WERI-Rb-1 (cell line): ENCODE measurements at places on chromosomes 12 and 14.

GRCh38 chr12:108571609-108572165 lies 9.3 kb downstream of the ISCU start:
- no peak for DNase-seq

DNA sequence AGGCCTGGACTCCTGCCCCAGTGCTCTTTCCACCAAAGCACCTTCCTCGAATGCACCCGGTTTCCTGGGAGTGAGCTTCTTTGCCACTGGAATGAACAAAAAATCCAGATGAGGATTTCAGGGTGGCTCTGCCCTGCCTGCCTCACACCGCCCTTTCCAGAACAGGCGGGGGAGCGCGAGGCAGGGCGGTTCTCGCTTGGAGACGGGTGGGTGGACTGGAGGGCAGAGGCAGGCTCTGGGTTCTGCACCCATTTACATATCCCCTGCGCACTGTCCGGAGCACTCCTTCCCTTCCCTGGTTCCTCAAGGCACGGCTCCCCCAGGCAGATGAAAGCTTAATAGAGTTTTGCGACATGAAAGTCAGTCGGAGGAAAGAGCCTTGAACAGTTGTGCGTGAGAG lies 69.7 kb upstream of the DLK1 start:
- DNase-seq = no peak

- DNase-seq = no peak
These were observed 67.4 kb downstream of the PPP2R5E start for GRCh38 chr14:63475761-63476160.

GRCh38 chr12:84355561-84355960 lies 557.0 kb downstream of the SLC6A15 start:
- DNase-seq = no peak

- no peak for DNase-seq
These were observed 125.5 kb upstream of the NUDT4 start for GRCh38 chr12:93252221-93252620.

DNA sequence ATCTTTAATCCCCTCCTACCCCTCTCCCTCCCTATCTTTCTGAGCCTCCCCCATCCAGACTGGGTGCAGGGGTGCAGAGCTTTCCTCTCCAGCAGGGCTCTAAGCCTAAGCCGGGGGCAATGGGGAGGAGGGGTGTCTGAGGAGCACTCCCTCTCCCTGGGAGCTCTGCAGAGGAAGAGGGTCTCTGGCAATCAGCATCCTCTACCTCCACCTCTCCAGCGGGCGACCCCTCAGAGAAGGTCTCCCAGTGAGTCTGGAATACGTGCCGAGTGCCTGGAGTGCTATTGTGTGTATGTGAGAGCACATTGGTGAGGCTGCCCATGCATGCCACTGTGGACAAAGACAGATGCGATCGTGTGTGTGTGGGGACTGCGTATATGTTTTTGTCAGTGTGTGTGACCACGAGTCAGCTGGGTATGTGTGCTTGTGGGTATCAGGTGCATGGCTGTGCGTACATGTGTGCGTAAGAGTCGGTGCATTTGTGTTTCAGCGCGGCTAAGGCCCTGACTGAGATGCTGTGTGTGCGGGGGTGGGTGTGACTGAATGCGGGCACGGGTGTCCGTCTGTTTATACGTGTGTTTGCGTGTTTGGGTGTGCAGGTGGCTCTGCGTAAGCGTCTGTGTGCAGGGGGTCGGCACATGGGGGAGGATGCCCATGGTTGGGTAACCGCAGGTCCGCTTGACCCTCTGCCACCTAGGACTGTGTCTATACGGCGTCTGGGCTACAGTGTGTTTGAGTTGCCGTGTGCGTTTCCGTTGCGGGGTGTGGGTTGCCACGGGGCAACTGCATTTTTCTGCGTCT lies 905 bp upstream of the DLK1 start:
- no peak for DNase-seq
